ENCODE measurements at places on chromosomes 3 and 15.

- no peak for DNase-seq
Observed at GRCh38 chr3:150033721-150034120, 63.0 kb upstream of the PFN2 start.

- no peak for DNase-seq
Observed at GRCh38 chr3:193803288-193803687, 210.3 kb downstream of the OPA1 start.

DNA sequence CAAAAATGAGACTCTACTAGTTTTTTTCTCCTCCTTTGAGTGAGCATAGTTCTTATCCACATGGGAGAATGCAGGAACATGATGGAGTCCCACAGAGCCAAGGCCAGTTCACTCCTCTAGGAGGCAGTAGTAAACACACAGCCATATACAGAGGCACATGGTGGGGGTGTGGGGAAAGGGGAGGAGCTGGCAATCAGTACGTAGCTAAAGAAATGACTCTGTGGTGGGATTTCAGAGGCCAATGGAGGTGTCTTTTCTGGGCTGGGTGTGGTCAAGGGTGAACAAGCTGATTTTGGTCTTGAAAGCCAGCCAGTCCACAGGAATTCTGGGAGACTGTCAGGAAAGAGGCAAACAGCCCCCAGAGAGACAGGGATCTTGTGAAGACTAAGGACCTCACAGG, 6.6 kb upstream of the RAB11A start:
- DNase-seq = peak; percentile 80

GRCh38 chr15:81011593-81011992, 10.9 kb downstream of the TLNRD1 start:
- peak; percentile 58 for DNase-seq

GRCh38 chr3:29363110-29363509, 82.2 kb downstream of the RBMS3 start:
- DNase-seq = no peak

- no peak for DNase-seq
Observed at GRCh38 chr15:73567020-73567419, 66.2 kb downstream of the NPTN start.

DNA sequence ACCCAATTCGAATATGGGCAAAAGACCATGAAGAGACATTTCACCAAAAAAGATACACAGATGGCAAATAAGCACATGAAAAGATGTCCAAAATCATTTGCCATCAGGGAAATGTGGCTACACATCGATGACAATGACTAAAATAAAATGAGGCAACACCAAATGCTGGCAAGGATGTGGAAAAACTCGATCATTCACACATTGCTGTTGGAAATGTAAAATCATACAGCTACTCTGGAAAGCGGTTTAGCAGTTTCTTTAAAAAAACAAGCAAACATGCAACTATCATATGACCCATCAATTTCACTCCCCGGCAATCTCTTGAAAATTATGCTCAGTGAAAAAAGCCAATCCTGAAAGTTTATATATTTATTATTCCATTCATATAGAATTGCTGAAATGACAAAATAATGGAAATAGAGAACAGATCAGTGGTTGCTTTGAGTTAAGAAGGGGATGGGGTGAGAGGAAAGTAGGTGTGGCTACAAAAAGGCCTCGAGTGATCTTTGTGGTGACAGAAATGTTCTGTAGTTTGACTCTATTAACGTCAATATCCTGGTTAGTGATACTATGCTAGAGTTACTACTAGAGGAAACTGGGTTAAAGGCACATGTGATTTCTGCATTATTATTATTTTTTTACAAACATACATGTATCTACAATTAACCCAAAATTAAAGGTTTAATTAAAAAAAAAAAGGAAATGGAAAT, 45.0 kb downstream of the DLG1 start:
- DNase-seq = no peak

GRCh38 chr15:85691350-85692240, 103.1 kb downstream of the KLHL25 start:
- no peak for DNase-seq

DNA sequence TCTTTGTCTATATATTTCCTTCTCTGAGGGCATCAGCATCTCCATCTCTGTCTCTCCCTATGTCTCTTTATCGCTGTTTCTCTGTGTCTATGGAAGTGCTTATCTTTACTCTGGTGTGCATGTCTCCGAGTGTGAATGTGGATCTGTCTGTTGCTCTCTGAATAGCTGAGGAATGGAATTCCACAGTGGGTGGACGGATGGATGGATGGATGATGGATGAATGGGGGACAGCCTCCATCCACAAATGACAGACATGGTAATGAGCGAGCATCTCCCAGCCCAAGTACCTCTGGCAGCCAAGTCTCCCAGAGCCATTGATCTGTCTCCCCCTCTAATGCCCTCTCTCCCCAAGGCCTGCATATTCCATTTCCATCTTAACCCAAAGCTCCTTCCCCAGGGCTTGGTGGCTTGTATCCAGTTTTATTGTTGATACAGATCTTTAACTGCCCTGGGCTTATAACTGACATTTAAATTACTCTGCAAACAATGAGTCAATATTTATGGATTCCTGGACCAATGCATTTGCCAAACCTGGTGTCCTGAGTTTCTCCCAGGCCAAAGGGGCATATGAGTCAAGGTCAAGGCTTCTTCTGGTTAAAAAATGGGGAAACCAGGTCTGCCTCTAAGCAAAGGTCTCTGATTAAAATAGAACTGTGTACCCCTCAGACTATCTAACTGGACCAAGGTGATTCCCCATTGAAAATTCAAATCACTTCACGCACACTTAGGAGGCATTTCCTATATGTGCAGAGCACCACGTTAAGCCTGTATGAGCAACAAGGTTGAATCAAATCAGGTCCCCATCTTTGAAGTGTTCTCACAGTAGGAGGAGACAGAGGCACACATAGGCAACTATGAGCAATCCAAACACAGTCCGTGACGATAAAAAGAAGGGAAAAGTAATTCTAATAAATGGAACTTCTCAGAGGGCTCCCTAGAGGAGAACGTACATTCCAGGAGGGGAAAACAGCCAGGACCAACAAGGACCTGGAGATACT, 109.9 kb downstream of the TLE3 start:
- no peak for DNase-seq

GRCh38 chr3:129560911-129561594, 18.1 kb downstream of the H1-8 start:
- peak; percentile 69 for DNase-seq

- DNase-seq = peak; percentile 40
Observed at GRCh38 chr15:98071786-98072185, 111.3 kb downstream of the ARRDC4 start.

GRCh38 chr3:194939949-194940770, 254.5 kb downstream of the FAM43A start:
- no peak for DNase-seq

DNA sequence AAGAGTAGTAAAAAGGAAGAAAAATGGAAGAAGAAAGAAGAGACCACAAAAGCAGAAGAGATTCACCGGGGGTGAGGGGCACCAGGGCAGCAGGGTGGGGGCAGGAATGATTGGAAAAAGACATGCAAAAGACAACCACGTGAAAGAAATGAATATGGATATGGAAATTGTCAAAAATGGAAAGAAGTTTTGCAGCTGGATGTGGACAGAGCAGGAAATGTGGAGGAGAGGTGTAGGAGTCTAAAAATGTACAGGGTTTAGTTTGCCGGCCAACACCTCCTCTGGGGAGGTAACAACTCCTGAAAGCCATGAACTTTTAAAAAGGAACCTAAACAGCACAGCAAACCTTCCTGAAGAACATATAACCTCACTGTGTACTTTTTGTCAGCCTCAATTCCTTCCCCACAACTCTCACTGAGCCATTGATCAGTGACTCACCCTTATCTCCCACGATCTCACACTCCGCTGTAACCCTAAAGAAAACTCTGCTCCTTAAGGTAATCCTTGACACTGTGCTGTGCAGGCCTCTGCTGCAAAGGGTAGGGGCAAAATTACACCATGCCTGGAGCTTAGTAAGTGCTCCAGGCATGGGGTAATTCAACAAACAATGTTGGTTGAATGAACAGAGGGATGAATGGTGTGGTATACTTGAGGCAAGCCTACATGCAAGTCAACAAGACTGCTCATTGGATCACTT, 100.2 kb upstream of the BOC start:
- DNase-seq = peak; percentile 41

GRCh38 chr3:23830869-23831484, 25.2 kb downstream of the UBE2E1 start:
- DNase-seq = no peak

DNA sequence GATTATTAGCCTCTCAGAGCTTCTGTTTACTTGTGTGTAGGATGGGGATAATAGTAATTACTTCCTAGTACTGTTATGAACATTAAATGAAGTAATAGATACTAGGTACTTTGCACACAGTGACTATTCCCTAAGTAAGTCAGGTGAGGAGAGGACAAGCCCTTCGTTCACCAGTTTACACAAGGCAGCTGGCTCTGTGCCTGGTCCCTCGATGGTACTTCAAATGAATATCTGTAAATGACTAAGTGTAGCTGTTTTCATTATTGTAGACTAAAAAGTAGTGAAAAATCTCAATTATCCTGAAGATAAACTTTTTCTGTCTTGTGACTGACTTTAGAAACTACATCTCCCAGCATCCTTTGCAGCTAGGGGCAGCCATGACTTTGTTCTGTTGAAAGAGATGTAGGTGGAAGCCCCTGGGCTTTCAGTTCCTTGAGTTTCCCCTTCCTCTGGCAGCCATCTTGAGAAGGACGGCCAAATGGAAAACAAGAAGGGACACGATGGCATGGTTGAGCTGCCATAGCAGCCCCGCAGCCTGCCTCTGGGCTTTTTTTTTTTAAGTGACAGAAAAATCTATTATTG, 11.7 kb upstream of the WNT7A start:
- no peak for DNase-seq

DNA sequence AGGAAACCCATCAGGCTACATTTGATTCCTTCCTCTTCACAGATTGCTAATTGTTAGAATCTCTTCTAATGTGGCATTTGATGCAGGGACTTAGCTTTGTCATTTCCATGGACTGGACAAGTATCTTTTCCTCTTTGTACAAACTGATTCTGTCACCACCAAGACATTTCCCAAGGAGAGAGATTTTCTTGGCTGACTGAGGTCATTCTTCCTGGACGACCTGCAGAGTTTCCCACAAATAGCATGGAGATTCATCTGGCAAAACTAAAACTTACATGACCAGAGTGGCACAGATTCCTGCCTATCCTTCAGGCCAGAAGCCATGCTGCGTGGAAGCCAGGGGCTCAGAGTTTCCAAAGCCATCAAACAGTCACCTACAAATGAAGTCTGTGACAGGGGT, 269.2 kb upstream of the LRTM1 start:
- peak; percentile 33 for DNase-seq

DNA sequence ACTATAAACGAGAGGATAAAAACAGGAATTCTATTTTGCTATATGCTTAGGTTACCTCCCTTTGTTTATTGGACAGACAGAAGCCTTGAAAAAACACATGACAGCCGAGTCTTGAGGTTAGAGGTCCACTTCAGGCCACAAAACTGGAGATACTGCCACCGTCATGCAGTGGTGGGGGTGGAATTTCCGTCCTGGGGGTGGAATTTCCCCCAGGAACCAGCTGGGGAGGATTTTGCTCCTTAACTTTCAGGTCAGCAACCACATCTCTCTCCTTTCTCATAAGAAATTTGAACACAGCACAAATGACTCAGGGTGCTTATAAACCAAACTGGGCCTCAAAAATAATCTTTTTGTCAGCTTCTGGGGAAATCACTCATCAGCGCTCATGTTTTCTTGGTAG, 545.8 kb upstream of the ADAMTS9 start:
- no peak for DNase-seq

- DNase-seq = no peak
Observed at GRCh38 chr3:139715166-139715565, 37.4 kb upstream of the NMNAT3 start.

- DNase-seq = no peak
Observed at GRCh38 chr3:40581166-40581565, 56.4 kb downstream of the ZNF621 start.

DNA sequence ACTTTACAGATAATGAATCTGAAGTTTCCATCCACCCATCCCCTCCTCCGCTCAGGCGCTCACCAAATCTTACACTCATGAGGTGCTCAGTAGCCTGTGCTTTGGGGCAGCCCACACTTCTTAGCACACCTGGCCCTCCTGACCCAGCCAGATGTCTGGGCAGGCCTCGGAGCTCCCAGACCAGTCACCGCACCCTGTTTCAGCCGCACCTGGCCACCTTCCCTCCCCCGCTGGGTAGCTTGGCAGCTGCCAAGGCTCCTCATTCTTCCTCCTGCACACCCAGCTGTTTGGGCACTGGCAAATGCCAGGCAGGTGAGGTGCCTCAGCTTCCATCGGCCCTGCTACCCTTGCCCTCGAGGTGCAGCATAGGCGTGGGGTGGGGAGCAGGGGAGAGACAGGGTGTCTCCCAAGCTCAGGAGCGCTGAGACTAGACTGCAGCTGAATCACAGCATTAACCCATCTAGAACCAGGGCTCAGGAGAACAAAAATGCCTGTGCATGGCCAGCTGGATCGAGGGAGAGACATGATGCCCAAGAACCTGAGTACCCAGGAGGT, 45.8 kb downstream of the CDC25A start:
- no peak for DNase-seq

DNA sequence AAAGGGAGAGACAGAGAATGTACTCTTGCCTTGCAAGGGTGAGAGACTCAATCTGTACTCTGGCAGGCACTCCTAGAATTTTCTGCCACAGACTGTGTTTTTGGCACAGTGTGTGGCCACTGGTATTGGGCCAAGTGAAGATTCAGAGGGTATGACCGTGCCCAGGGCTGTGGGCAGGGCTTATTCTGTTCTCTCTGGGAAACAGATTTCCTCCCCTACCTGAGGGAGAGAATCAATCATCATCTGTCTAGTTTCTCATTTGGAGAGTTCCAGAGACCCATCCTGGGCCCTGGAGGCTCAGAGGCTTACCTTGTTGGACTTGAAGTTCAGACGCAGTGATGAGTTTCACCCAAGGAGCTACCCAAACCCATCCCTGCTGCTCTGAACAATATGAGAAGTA, 28.2 kb downstream of the CSTA start:
- no peak for DNase-seq

GRCh38 chr3:13873818-13874217, 6.1 kb downstream of the WNT7A start:
- DNase-seq = no peak

GRCh38 chr3:105527949-105528348, 161.2 kb downstream of the ALCAM start:
- DNase-seq = peak; percentile 55

DNA sequence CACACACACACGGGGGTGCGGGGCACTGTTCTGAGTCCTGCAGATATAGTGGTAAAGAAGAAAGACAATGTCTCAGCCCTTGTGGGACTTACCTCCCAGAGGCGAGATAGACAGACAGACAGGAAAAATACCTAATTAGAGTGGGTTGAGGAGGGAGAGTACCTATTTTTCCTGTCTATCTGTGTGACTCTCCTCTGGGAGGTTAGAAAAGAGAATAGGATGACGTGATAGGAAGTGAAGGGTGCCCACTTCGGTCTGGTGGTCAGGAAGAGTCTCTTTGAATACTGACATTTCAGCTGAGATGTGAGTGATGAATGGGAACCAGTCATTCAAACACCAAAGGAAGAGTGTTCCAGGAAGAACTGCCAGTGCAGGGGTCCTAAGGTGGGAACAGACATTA, 4.1 kb upstream of the APOD start:
- DNase-seq = no peak

- no peak for DNase-seq
Observed at GRCh38 chr3:42518800-42519567, 16.5 kb downstream of the VIPR1 start.

GRCh38 chr3:88150806-88151205, 1.0 kb downstream of the C3orf38 start:
- DNase-seq = no peak
